NCI-H1436 treated with DMSO at 0.1 percent for 48 hours (cell line): ENCODE measurements at places on chromosomes 6 and 20.

DNA sequence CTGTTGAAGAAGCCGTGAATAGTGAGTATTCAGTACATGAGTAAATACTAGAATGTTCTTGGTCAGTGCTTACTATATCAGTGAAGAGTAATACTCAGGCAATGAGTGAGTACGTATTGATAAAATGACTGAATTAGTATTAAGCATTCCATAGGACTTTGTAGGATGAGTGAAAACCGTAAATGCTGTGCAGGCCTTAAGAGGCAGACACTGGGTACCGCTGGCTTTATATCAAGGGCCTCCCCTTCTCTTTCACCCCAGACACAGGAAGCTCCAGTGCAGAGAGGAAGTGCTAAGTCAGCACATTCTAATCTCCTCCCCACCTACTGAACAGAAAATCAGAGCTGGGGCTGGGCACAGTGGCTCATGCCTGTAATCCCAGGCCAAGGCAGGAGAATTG, 24.2 kb downstream of the POFUT1 start:
- DNase-seq, result no peak

- no peak for DNase-seq
Measured at GRCh38 chr6:14401246-14401645, 283.7 kb downstream of the CD83 start.

DNA sequence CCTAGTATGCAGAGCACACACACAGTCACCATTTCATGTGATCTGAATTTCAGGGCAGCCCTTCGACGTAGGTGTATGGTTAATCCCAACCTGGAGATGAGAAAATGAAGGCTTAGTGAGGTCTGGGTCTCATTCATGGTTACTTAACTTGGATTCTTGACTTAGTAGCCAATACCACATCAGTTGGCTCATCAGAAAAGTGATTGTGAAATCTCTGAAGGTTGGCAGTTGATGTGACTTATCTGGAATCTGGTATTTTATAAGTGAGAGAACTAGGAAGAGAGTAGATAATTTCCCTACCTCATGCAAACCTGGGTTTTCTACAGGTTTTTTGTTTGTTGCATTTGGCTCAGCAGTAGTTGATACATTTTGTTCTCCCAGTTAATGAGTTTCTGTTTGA, 123.7 kb downstream of the CCDC170 start:
- DNase-seq, result no peak

- DNase-seq, result no peak
Measured at GRCh38 chr6:126066053-126067048, 80.0 kb downstream of the TRMT11 start.

- DNase-seq, result no peak
Measured at GRCh38 chr6:86412057-86412456, 525.3 kb upstream of the HTR1E start.

DNA sequence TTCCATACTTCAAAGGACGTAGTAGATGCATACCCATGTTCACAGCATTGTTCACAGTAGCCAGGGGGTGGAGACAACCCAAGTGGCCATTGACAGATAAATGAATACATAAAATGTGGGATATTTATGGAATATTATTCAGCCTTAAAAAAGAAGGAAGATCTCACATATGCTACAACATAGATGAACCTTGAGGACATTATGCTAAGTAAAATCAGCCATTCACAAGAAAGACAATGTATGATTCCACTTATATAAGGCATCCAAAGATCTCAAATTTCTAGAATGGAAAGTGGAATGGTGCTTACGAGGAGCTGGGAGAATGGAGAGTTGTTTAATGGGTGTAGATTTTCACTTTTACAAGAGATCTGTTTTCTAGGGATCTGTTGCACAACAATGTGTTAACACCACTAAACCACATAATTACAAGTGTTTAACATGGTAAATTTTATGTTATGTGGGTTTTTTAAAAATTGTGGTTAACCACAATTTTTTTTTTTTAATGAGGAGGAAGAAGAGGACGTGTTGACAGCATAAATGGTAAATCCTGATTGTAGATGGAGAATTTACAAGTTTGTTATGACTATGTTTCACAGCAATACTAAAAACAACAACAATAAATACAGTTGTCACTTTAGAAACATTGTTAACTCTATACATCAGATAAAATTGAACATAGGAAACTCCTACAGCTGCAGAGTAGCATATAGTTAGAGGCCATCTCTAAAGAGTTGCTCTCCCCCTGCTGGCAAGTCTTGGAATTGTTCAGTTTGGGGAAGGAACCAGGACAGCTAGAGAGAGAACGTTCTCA, 41.6 kb downstream of the CCN2 start:
- no peak for DNase-seq

- DNase-seq, result no peak
Measured at GRCh38 chr6:134722200-134722870, 227.6 kb downstream of the ALDH8A1 start.

- DNase-seq, result no peak
Measured at GRCh38 chr6:121884091-121884490, 448.6 kb downstream of the GJA1 start.

- DNase-seq, result no peak
Measured at GRCh38 chr6:151101816-151102694, 137.7 kb upstream of the AKAP12 start.

DNA sequence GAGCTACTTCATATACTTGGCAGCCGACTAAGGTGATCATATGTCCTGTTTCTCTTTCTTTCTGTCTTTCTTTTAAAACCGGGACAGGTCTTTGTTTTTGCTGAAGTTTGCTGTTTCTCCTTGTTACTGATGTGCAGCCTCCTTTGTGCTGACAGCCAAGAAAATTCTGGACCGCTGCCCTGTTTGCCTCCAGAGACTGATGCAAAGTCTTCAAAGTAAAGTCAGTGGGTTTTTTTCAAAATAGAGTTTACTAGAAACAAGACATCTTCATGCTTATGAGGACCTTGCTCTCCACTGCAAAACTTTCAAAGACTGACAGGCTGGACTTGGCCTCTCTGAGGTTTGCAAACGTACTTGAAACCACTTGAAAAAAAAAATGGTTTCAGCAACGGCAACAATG, 510.5 kb upstream of the MAP3K7 start:
- DNase-seq, result no peak

- DNase-seq, result no peak
Measured at GRCh38 chr6:164063346-164063745, 648.8 kb downstream of the QKI start.

GRCh38 chr6:55819811-55820210, 55.6 kb downstream of the BMP5 start:
- no peak for DNase-seq

DNA sequence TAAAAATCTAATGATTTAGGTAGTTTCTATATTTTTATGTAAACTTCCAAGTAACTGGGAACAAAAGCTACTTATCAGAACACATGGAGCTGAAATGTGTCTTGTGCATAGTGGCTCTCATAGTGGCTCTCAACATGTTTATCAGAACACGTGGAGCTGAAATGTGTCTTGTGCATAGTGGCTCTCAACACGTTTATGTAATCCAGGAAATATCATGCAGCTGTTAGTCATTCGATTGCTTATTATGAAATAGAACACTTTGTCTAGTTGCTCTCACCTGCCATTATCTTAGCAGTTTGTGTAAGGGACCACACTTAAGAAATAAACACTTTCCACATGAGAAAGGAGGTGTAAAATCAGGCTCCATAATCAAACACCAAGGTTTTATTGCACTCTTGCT, 119.2 kb upstream of the ASCC3 start:
- peak; percentile 32 for DNase-seq

DNA sequence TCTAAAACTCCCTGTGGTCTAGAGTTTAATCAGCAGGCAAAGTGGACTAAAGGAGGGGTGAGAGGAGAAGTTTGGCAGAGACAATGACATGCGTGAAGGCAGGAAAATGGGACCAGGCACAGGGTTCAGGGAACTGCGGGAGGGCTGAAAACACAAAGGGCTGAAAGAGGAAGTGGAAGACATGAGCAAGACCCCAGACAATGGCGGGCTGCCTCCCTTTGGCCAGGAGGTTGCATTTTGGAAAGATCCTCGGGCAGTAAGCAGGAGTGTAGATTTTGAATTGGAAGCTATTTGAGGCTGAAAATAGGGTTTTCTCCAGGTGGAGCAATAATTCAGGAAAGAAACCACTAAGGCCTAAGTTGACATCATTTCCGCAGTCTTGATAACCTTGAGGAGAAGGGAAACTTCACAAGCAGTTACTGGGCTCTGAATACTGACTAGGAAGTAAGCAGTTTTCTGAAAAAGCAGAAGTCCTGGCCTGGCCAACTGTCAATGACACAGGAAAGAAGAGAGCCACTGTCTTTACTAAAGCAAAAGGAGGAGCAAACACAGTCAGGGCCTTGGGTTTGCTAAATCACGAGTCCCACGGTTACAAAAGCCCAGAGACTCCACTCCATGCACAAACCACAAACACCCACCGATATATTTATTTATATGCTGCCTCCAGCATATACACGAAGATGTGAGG, 3.4 kb downstream of the LY86 start:
- no peak for DNase-seq

DNA sequence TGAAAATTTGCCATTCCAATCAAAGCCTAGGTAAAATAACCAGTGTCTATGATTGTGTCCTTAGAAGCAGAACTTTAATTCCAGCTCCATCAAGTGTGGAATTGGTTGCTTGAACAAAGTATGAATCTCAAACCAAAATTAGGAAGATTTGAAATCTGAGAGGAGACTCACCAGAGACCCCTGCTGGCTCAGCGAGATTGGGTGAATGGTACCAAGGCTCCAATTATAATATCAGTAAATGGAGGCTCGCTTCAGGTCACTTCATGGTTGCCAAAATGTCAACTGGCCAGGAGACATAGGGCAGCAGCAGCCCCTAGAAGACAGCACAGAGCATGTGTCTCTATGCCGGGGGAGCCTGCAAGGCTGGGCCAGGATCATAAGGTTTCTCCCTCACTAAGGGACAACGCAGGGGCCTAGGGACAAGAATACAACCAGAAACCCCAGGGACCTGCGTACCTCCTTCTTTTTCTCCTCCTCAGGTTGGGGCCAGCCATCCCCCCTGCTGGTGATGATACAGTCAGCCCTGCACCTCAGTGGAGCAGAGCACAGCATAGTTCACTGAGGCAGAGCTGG, 14.0 kb downstream of the RBL1 start:
- no peak for DNase-seq

- DNase-seq, result no peak
Measured at GRCh38 chr6:106074146-106074545, 12.0 kb upstream of the PRDM1 start.

GRCh38 chr20:19975436-19975799, 41.7 kb upstream of the NAA20 start:
- no peak for DNase-seq

GRCh38 chr6:31497531-31498476, at the start of gene MICB:
MICB (plus strand) TSS chr6:31498145; CDS start chr6:31498194, 49 bp downstream.
- DNase-seq, result peak; percentile 60

DNA sequence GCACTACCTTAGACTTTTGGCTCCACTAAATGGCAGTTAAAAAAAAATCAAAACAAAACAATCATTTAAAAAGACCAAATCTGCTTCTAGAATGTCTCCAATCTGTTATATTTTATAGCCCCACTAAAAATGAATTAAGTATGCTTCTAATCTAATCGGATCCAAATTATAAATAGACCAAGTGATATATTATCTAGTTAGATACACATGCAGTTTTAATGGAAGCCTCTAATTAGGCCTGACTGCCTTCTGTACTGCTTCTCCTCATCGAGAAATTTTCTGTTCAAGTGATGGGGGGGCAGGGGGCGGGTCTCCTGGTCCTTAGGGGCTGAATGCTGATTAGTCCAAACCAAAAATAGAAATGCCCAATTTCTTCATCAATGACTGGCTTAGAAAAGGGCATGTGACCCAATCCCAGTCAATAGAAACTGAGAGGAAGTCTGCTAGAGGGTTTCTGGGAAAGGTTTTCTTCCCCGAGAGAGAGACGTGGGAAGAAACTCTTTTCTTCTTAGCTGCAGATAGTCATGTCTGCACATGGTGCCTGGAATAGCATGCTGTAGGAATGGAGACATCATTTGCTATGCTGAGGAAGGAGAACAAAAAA, 6.9 kb downstream of the SESN1 start:
- DNase-seq, result peak; percentile 17

- DNase-seq, result no peak
Measured at GRCh38 chr20:37413379-37413778, 67.4 kb downstream of the SRC start.

DNA sequence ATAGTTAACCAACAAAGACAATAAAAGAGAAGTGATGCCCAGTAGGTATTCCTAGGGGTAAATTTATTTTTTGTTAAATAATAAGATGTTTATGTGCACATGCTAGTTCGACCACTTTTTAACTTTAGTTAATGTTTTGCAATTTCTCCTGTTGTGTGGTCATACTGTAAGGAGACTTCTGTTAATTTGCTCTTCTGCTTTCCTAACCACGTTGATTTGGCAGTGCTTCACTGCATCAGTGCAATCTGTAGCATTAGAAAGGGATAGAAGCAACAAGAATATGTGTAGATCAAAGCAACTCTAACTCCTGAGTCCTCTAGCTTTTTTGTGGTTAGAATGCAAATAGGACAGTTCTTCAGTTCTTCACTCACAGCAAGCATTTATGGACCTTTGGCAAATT, 13.9 kb downstream of the MYB start:
- no peak for DNase-seq

DNA sequence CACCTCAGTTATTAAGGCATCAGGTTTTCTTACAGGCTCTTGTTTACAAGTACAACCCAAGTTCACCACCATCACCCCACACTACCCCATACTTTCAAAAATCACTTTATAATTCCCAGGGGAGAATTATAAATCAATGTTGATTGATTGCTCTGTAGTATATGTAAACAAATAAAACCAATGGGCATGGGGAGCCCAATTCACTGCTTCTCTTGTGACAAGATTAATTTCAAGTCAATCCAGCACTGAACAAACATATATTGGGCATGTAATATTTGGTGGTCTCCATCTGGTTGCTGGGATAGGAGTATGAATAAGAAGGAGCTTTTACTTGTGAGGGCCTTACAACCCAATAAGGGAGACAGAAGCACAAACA, 95.8 kb downstream of the CLVS2 start:
- DNase-seq, result no peak

DNA sequence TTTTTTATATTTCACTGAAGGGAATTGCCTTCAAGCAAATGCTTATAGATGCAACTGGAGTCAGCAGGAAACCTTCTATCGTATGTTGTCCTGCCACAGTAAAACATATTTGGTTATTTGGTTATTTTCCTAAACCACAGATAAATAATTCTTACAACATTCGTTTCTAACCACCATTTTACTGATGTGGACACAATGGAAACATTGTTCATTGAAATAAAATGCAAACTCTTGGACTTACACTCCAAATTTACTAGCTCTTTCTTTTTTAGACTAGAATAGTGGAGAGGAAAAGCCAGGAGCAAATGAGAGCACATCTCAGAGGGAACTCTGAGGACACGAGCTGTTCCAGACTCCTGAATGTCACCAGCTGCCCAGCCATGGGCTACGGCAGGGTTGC, 114.8 kb downstream of the RPS12 start:
- no peak for DNase-seq
